ENCODE measurements at places on chromosomes 7 and 10. TPM values are rescaled to one million over a fixed set of nuclear protein-coding genes. Genes with fewer than 3 reads are reported as not detected.

SPDYE8 gene
- total RNA-seq: not detected

CDK6 gene
- total RNA-seq: 23.6 TPM

ATE1 gene
- total RNA-seq: 31.5 TPM

POU6F2 gene
- 0.24 TPM for total RNA-seq

SAMD9 gene
- 3.2 TPM for total RNA-seq

- no peak for DNase-seq
Measured at GRCh38 chr10:113030453-113030852, 80.4 kb downstream of the TCF7L2 start.

- DNase-seq: no peak
Measured at GRCh38 chr10:130474591-130474990, 338.4 kb downstream of the GLRX3 start.

DNA sequence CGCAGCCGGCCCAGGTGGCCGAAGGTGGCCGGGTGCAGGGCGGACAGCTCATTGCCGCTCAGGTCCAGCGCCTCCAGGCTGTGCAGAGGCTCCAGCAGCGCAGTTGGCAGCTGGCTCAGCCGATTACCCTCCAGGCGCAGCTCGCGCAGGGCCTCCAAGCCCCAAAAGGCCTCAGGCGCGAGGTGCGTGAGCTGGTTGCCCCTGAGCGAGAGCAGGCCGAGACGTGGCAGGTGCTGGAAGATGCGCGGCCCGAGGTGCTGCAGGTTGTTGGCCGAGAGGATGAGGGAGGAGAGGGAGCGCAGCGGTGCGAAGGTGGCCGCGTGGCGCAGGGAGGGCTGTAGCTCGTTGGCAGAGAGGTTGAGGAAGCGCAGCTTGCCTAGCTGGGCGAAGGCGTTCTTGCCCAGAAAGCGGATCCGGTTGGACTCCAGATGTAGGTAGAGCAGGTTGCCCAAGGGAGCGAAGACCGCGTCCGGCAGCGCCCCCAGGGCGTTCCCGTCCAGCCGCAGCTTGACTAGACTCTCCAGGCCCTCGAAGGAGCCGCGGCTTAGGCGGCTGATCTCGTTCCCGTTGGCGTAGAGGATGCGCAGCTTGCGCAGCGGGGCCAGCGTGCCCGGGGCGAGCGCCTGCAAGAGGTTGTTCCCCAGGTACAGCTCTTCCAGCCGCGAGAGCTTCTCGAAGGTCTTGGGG, 923 bp downstream of the TRIL start:
- peak; percentile 68 for DNase-seq

DNA sequence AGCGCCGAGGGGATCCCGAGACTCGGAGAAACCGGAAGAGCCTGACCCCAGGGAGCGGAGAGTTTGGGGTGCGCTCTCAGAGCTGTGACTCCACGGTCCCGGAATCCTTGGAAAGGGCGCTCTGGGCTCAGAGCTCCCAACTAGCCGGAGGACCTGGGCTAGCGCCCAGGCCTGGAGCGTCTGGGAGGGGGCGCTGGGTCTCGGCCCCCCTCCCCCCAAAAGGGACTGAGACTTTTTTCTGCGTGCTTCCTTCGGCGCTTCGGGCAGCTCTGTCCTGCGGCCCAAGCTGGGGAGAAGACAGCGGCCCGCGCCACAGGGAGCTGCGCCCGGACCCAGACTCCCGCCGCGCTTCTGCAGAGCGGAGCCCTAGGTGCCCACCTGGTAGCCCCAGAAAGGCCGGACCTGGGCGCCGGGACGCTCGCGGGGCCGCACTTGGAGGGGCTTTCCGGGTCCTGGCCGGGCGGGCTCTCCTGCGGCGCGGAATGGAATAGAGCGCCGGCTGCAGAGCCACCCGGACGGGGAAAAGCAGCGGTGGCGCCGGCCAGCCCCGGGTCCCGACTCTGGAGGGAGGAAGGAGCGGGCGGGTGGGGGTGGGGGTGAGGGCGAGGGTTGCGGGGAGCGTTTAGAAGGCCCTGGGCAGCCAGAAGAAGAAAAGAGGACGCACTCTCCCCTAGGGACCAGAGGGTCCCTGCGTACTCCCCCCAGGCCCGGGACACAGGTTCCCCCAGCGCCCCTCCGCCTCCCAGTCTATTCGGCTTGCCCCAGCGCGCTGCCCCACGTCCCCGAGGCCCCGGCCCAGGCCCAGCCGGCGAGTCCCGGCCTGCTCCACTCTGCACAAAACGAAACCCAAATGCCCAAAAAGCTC, 4.7 kb downstream of the ZNF503 start:
- no peak for DNase-seq

DNA sequence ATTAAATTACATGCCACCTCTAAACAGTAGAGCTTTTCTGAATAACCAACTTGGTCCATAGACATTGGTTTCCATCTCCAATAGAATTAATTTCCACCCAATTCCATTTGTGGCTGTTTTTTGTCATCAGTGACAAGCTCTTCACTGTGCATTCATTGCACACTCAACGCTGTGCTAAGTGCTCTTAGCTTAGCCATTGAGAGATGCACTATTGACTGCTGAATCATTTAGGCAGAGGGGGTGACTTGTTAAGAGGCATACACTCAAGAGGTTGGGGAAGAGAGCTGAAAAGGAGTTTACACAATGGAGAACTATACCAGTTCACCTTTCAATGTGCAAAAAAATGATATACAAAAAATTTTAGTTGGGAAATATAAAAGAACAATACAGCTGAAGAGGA, 31.9 kb upstream of the CBLL1 start:
- no peak for DNase-seq

DNA sequence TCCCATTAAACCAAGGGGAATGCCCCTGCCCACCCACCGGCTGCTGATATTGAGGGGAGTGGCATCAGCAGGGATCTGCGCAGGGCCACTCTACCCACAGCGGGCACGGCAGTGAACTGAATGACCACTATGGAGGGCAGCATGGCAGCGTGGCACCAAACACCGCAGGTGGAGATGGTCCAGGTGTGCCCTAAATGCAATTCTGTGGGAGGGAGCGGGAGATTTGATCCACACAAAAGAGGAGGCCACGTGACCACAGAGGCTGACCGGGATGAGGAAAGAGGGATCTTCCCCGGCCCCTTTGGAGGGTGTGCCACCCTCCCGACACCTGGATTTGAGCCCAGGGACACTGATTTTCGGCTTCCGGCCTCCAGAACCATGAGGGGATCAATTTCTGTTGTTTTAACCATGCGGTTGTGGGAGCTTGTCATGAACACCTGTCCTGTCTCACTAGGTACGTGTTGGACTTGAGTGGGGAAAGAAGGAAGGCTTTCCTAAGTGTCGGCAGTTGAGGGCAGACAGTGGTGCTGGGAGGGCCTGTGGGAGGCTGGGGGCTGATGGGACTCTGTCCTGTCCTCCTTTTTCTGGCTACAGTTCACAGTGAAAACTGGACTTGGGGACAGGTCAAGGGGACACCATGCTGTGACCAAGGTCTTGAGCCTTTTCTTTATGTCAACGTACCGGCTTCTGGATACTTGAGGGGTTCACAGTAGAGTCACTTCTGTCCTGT, 66.1 kb downstream of the CFAP46 start:
- DNase-seq: peak; percentile 28

DNA sequence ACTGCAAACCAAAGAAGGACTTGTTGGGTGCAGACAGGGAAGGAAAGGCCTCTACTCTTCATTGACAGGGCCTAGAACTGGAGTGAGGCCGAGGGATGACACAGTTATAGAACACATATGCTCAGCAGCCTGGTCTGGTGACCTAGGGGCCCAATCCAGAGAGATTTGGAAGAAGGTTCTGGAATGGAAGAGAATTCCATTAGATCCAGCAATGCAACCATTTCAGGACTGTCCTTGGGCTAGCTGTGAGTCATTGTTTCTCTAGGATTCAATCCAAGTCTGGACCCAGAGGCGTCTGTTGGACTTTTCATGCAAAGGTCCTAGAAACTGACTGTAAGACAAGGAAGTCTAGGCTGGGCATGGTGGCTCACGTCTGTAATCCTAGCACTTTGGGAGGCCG, 59.2 kb downstream of the WIPF3 start:
- DNase-seq: no peak

DNA sequence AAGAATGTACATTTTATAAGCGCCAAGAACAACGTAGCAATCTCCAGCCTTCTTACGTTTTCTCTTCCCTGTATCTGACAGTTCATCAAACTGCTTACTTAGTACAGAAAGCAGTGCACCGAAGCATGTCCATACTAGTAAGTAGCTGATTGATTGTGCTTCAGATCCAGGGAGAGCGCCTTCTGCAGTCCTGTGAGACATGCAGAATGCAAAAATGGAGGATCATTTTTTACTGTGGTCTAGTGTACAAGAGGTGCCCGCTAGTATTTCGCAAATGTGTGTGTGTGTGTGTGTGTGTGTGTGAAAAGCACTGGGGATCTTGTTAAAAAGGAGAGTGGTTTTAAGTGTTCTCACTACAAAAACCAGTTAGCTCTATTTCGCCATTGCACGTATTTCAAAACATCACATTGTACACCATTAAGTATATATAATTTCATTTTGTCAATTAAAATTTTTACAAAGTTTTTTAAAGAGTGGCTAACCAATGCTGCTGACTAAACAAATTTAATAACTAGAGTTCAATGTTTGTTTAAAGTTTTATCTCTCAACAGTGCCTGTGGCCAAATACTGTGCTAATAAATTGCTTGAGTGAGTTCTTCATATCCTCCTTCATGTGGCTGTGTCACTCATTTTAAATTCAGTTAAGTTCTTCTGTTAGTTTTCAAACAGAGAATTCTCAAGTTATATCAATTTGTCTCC, 99.6 kb downstream of the ZMYND11 start:
- no peak for DNase-seq

- peak; percentile 92 for DNase-seq
Measured at GRCh38 chr7:1537535-1538412, 7.3 kb downstream of the MAFK start.
